ENCODE measurements at places on chromosomes 3 and 15.

DNA sequence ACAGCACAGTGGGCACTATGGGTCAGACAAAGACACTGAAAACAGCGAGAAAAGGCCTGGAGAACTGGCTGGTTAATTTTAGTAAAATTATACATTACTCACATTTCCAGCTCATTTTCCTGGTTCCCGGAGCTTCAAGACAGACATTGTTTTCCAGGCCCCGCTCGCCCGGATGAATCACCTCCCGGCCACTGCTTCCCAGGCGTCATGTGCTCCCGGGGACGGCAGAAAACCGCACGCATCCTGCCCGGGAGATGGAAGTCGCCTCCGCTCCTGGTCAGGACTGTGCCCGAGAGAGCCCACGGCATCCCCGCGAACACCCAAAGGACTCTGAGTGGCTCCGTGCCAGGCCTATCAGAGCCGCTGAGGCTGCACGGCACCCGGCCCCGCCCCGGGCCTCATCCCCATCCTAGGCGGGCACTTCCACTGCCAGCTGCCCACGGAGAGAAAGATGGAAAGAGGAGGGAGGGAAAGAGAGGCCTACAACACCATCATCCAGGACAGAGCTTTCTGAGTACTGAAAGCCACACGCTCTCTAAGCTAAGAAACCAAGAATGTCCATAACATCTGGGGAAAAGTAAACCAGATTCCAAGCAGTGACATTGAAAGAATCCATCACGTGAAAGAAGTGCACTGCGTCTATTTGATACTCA is 75.1 kb downstream of the VGLL4 start:
- no peak for DNase-seq

DNA sequence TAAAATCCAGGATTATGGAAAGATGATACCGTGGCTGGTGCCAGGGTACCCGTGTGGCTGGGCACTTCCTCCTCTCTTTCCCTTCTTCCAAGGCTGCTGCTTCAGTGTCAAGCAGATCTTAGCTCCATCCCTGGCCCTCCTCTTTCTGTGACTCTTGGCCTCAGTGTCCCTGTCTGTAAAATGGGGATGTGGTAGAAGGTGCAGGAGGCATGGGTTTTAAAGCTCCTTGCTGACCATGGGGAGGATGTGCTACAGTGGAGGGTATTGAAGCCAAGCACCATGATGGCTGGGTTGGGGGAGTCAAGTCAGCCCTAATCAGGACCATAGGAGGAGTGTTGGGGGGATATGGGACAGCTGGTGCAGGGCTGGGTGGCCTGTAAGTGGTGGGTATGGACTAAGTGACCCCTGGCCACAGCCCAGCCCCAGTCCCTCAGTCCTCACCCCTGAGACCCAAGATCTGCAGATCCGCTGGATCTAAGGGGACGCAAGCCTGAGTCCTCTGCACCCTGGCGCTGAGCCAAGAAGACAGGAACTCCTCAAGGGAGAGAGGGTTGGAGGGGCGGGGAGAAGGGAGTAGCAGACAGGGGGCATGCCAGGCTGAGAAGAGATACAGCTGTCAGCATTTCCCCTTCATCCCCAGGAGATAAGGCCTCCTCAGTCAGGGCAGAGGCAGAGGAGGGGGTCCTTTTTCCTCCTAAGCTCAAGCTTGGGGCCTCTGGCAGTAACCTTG is 12.0 kb downstream of the PTH1R start:
- DNase-seq: no peak

DNA sequence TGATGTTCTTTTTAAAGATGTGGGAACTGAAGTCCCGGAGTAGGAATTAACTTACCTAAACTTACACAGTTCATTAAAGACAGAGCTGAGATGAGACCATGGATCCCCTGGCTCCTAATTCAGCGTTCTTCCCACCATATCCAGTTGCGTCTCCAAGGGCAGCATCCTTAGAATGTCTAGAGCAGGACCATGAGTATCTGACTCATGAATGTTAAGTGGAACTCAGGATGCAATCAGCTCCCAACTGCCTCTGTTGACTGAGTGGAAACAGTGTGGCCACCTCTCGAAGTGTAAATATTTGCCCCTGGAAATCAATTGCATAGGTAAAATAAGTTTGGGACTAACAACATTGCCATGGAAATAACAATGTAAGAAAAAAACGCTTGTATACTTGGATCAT is 2.5 kb downstream of the SNTN start:
- DNase-seq: no peak

DNA sequence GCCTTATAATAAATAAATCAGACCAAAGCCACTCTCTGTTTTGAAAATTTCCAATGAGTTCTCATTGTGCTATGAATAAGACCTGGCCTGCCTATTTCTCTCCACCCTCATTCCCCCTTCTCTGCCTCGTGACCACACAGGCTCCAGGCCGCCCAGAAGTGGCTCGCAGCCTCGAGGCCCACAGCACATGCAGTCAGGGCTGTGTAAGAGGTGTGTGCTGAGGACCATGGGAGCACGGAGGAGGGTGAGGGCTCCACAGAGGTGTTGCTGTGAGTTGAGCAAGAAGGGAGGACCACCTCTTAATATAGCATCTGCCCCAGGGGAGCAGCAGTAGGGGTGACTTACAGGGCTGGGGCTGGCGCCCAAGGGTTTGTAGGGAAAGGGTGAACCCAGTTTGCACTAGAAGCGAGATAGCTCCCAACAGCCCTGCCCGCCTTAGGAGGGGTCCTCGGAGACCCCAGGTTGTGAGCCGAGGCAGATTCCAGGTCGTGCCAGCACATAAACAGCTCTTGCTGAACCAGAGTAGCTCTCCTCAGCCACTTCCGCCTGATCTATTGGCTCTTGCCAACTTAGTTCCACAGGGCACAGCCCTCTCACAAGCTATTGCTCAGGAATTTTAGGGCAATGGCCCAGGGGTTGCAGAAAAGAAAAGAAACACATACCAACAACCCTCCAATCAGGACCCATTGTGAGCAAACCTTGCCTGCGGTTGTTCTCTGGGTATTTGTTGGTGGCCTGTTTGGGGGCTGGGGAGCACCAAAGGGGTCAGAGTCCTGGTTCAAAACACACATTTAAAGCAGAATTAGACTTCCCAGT is 117.7 kb downstream of the MYLK start:
- no peak for DNase-seq

- DNase-seq: no peak
These were observed 29.6 kb downstream of the SLC6A1 start for GRCh38 chr3:11022115-11022514.

GRCh38 chr3:78957456-78957855 is 810.3 kb downstream of the ROBO1 start:
- DNase-seq: no peak

GRCh38 chr3:15329046-15330005 is 3.1 kb downstream of the SH3BP5 start:
- DNase-seq: no peak

DNA sequence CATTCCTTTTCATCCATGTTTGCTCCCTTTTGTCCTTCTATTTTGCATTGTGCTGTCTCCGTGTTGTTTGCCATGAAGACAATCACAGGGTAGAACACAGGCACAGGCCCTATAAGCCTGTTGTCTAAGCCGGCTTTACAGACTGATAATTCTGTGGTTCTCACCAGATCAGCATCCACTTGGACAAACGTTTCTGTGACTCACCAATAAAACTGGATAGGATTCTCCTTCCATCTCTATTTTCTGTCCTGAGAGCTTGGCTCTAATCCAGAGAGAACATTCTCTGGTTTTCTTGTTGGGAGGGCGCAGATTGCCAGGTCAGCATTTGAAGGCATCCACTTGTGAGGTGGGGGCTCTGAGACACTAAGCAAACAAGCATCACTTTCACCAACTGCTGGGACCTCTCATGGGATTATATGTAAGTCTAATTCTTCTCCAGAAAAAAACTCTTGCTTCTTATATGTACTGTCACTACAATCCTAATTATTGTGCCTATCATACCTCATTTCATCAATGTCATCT is 101.6 kb downstream of the ERC2 start:
- DNase-seq: no peak

- no peak for DNase-seq
These were observed 13.3 kb upstream of the THUMPD3 start for GRCh38 chr3:9349321-9350117.

DNA sequence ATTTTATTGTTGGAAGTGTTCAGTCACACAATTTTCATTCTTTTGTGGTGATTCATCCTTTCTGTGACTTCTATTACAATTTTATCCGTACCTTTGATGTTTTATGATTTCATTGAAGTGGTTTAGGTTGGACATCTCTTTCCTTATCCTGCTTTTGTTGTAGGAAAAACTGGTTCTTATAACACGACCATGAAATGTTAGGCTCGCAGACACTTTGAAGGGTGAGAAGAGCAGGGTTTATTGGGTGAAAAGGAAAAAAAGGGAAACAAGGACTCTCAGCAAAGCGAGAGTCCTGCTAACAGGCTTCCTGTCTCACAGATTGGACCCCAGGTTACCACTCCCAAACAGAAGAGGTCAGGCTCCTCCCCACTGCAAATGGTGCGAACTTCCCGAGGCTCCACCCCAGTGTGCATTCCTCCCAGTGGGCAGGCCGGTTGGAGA is 257.4 kb downstream of the STXBP5L start:
- DNase-seq: no peak

- DNase-seq: peak; percentile 61
These were observed 503 bp downstream of the HLTF start for GRCh38 chr3:149085828-149086231.

GRCh38 chr3:160792540-160792939 is 36.5 kb downstream of the PPM1L start:
- no peak for DNase-seq

DNA sequence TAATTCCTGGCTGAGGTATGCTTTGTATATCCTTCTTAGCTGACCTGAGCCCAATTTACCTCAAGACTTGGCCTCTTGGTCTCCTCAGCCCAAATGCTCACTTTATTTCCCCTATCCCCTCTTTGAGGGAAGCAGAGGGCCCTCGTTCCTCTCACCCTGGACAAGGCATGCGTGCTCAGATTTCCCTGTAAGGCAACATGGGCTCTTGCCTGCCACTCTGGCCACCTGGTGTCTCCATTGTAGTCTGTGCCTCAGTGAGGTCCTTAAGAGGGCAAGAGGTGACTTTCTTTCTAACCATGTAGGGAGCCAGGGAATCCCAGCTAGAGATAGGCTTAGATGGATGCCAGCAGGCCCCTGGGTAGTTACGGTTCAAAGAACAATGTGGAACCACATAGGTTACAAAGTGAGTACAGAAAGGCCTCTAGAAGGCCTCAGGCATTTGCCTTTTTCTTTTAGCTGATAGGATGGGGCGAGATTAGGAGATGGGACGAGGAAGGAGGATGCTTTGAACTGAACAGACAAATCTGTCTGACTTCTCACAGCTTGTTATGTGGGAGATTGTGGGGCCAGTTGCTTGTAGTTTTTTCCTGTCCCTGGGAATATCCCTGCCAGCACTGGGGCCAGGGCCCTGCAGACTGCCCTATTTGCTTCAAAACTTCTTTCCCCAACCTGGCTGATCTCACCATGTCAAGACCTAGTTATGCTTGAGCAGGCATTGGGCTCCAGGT is 1.1 kb upstream of the INTS14 start:
- no peak for DNase-seq

GRCh38 chr3:44795197-44795596 is 33.6 kb downstream of the KIF15 start:
- DNase-seq: no peak

DNA sequence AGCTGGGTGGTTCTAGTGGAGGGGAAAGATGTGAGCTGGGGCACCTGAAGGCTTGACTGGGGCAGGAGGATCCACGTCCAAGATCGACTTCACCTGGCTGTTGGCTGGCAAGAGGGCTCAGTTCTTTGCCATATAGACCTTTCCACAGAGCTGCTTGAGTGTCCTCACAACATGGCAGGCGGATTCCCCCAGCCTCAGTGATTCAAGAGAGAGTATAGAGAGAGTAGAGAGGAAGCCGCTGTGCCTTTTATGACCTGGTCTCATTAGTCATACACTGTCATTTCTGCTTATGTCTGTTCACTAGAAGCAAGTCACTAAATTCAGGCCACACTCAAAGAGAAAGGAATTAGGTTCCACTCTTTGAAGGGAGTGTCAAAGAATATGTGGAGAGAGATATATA is 101.6 kb downstream of the APBA2 start:
- no peak for DNase-seq

DNA sequence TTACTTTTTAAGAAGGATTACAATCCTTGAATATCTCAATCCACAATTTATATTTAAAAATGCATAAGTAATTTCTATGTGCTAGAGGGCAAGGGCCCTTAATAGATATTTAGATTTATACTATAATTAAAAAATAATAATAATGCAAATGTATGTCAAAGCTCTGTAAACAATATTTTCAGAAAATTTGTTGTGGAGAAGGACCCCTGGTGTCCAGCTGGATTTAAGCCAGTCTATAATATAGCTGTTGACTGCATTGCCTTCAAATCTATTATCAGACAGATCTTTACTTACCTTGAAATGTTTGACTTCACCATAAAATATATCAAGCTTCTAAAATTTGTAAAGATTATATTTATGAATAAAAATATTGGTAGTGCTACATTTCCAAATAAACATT is 65.6 kb downstream of the ZBTB20 start:
- no peak for DNase-seq

GRCh38 chr3:162933656-162934055 is 1437.0 kb downstream of the OTOL1 start:
- DNase-seq: no peak

DNA sequence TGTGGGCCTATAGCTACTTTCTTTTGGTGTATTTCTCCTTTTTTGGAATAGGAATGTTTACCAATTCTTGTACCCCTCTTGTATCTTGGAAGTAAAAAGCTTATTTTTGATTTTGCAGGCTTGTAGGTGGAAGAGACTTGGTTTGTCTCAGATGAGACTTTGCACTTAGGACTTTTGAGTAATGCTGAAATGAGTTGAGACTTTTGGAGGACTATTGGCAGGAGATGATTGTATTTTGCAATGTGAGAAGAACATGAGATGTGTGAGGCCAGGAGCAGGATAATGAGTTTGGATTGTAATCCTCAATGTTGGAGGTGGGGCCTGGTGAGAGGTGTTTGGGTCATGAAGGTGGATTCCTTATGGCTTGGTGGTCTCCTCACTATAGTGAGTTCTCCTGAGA is 106.3 kb downstream of the KBTBD8 start:
- no peak for DNase-seq

- DNase-seq: no peak
These were observed 486 bp downstream of the LSG1 start for GRCh38 chr3:194671511-194671899.

DNA sequence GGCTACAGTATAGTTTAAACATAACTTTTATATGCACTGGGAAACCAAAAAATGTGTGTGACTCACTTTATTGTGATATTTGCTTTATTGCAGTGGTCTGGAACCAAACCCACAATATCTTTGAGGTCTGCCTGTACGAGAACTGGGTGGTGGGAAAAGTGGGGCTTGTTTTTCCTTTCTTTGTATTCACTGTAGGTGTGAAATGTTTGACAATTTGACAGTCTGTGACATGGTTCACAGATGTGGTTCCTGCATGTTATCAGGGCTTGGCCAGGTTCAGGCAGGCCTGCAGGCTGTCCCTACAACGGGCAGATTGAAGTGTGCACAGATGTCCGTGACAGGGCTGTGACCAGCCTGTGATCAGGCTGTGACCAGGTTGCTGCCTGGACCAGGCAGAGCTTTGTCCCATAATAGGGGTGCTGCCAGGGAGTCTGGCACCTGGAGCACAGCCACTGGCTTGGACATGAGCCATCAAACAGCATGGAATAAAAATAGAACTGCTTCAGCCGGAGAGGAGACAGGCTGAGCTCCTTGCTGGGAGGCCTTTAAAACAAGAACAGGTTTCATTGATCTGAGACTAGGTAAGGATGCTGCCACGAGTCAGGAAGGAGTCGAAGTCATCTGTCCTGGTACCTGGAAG is 61.0 kb downstream of the KLF13 start:
- no peak for DNase-seq

All from NCI-H187 (cell line).